ENCODE measurements at places on chromosomes 3 and 15. TPM values are rescaled to one million over a fixed set of nuclear protein-coding genes. Genes with fewer than 3 reads are reported as not detected.

DNA sequence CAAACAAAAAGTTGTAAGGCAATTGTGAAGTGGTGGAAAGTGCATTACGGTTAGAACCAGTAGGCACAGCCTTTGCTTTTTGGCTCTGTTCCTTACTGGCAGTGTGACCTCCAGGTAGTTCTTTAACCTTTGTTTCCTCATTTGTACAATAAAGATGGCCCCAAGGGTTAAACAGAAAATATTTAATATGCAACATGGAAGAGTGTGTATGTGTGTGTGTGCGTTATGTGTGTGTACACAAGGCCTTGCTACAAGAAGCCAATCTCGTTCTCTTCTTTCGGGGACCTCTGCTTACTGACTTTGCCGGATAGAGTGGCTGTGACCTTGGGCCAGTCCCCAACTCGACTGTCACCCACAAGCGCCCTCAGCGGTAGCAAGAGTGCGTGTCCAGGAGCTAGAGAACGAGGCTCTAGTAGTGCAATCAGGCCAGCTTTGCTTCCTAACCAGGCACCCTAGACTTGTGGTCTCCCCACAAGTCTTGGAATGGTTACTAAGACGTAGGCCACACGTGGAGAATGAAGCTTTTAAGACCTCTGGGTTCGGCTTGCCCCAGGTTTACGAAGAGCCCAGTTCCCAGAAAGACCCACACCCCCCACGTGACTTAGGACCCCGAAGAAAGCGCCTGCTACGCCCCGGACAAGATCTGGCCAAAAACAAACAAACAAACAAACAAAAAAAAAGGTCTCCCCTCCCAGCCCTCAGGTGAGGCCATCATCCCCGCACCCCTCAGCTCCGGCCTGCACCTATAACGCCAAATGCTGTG is 593 bp downstream of the CIAO2A start:
- DNase-seq, result peak; percentile 64
- no peaks in the 10 kb centered on the region for H3K27me3 ChIP-seq
- peak overlapping the region; percentile 71 for H3K4me3 ChIP-seq
- peaks cover 2% of the 10 kb centered on the region for H3K36me3 ChIP-seq

SEMA6D gene
- total RNA-seq, result 18.3 TPM

- peaks cover 9% of the 10 kb centered on the region for H3K4me1 ChIP-seq
- no peaks in the 10 kb centered on the region for H3K27me3 ChIP-seq
- H3K36me3 ChIP-seq, result 0 out of 2 replicates have a peak, but pooled peaks cover 1% of the 10 kb centered on the region
- no peak overlapping the region for H3K4me3 ChIP-seq
Measured at GRCh38 chr15:56165234-56165633, 78.4 kb downstream of the RFX7 start.

GOLGA6L9 gene
- 1.1 TPM for total RNA-seq

- H3K27me3 ChIP-seq, result no peaks in the 10 kb centered on the region
- no peaks in the 10 kb centered on the region for H3K36me3 ChIP-seq
- DNase-seq, result peak; percentile 34
- H3K27ac ChIP-seq, result no peak overlapping the region
- peaks cover 12% of the 10 kb centered on the region for H3K4me1 ChIP-seq
Measured at GRCh38 chr3:144055604-144056003, 84.0 kb downstream of the DIPK2A start.
